Hematopoietic multipotent progenitor cell treated with erythropoietin and hydrocortisone succinate and interleukin-3 and kit ligand, for 8 days (in vitro differentiated cells): ENCODE measurements at places on chromosomes 16 and 17.
A peak's percentile ranks its signal among the peaks of the same experiment; 100 is the strongest.

DNA sequence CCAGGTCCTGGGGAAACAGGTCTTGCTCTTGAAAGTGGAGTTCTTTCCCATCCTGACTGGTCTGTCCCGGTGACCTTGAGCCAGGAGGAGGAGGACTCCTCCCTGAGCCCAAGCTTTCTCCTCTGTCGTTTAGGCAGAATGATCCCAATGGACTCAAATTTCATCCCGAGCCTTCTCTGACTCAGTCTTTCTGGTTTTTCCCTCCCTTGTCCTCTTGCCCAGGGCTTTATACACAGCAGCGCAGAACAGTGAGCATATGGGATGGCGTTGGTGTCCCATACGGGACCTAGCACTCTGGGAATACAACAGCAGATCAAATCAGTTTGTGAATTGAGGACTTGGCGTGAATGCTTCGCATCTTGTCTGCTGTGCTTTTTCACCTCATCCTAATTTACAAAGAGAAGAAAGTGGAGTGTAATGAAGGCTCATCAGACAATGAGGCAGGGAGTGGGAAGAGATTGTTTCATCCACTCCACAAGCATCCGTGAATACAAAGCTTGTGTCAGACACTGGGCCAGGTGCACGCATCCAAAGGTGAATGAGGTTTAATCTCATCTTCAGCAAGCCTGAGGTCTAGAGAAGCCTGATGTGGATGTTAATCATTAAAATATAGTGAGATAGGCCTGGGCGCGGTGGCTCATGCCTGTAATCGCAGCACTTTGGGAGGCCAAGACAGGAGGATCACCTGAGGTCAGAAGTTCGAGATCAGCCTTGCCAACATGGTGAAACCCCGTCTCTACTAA, 1.1 kb upstream of the XYLT1 start:
- DNase-seq = no peak

- DNase-seq = peak; percentile 86
These were observed 34.5 kb downstream of the YWHAE start for GRCh38 chr17:1365445-1366039.

GRCh38 chr17:66975614-66976378, 11.3 kb downstream of the CACNG4 start:
- DNase-seq = peak; percentile 12

- peak; percentile 35 for DNase-seq
These were observed 8.2 kb upstream of the C16orf95 start for GRCh38 chr16:87325423-87325858.

DNA sequence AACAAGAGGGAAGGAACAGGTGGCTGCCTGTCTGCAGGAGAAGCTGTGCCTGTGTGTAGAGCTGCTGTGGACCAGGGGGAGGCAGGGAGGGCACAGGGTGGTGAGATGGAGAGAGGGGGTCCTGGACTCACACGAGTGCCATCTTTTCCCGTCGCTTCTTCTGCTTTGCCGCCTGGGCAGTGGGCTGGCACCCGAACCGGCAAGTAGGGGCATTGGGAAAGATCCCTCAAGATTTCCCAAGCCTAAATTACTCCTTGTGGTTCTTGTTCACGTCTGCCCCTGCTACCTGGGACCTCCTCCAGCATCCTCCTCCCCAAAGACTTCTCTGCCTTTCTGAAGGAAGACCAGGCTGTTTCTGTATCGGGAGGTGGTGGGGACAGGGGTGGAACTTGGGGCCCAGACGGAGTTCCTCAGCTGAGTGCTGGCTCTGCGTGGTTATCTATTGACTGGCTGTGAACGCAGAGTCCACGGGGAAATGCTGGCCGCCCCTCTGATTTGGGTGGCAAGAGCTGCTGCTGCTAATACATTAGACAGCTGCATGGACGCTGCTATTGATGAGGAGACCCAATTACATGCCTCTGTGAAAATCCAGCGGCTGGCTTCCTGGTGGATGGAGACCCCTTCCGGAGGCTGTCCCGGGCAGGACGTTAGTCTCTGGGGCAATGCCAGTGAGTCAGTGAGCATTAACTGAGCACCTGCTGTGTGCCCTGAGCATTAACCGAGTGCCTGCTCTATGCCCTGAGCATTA, 114.5 kb downstream of the OR1D5 start:
- DNase-seq = no peak

DNA sequence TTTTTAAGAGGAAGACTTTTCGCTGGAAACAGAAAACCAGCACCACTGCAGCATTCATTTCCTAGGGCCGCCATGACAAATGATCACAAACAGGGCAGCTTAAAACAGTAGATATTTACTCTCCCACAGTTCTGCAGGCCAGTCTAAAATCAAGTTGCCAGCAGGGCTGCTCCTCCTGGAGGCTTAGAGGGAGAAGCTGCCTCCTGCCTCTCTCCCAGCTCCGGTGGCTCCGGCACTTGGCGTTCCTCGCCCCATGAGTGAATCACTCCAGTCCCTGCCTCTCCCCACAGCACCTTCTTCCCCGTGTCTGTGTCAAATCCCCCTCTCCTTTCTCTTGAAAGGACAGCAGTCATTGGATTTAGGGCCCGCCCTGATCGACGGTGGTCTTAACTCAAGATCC, 72.1 kb downstream of the SOCS1 start:
- DNase-seq = no peak

DNA sequence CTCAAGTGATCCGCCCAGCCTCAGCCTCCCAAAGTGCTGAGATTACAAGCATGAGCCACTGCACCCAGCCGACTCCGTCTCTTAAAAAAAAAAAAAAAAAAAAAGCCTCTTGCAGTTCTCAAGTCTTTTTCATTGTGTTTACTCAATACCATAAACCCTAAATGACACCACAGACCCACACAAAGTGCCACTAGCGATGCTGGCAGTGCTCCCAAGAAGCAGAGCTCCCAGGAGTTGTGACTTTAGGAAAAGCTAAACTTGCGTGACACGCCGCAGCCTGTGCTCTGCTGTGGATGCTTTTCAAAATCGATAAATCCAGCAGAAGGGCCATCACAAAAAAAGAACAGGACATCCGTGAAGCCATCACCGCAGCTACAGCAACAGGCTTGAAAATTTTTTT, 114.7 kb downstream of the ANKRD11 start:
- DNase-seq = no peak

DNA sequence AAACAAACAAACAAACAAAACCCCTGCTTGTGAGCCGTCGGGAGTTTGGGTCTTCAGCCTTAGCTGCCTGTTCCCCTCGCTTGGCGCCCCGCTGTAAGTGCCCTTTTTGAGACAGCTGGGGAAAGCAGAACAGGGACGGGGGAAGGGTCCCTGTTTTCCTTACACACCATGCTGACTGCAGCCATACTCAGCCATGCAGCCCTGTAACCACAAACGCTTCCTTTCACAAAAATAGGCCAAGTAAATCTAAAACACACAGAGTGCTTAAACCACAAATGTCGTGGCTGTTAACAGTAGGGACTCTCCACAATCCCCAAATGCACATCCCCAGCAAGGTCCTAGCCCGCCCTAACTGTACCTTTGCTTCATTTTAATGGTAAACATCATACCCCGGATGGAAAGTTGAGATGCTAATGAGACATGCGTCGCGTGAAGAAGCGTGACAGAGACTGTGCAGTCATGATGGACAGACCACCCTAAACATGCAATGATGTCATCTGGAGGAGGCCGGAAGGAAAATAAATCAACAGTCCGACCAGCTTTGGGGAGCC, 129.9 kb downstream of the MGAT5B start:
- no peak for DNase-seq

DNA sequence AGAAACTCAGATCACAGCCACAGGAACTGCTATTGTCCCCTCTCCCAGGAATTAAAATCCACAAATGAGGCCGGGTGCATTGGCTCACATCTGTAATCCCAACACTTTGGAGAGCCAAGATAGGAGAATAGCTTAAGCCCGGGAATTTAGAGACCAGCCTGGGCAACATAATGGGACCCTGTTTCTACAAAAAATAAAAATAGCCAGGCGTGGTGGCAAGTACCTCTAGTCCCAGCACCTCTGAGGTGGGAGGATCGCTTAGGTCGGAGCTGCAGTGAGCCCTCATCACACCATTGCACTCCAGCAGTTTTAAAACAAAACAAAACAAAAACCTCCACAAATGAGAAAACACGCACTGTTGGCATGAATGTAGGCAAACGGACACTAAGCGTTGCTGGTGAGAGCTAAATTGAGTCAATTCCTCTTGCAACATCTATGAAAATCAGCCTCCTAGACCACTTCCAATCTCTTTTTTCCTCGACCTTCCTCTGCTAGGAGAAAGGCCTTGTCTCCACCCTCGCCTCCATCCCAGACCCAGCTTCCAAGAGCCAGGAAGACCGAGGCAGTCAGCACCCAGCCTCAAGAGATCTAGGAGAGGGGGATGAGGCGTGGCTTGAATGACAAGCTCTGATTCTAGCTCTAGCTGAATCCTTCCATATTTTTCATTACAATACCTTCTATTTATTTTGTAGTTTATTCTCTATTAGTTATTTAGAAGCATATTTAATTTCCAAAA, 14.8 kb downstream of the TLE7 start:
- DNase-seq = no peak

GRCh38 chr16:51430716-51431369, 279.8 kb upstream of the SALL1 start:
- DNase-seq = no peak

- DNase-seq = no peak
These were observed 27.0 kb downstream of the ATP6V0A1 start for GRCh38 chr17:42485680-42486079.

GRCh38 chr16:47565454-47565853, 104.3 kb downstream of the PHKB start:
- DNase-seq = no peak

DNA sequence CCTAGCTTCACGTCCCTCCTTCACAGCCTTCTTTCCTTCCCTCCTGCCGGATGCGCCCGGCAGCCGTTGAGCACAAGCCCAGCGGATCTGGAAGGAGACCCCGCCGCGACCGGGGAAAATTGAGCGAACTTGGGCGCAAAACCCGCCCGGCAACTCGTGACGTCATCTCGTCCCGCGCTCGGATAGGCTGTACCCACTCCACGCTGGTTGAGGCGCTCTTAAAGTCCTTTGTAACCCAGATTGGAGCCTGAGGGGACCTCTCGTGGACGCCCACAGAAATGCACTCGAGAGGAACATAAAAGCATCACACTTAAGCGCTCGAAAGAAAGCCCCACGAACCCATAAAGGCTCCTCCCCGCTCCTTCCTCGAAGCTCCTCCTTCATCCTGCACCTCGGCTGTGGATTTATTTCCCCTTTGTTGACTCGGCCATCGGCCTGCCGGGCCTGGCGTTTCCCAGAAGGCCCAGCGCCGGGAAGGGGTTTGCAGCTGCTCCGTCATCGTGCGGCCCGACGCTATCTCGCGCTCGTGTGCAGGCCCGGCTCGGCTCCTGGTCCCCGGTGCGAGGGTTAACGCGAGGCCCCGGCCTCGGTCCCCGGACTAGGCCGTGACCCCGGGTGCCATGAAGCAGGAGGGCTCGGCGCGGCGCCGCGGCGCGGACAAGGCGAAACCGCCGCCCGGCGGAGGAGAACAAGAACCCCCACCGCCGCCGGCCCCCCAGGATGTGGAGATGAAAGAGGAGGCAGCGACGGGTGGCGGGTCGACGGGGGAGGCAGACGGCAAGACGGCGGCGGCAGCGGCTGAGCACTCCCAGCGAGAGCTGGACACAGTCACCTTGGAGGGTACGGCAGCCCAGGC, at the start of gene PSMD3:
PSMD3 (plus strand) TSS at position 457 of the 856 bp plus-strand sequence; CDS start at position 621, 164 bp downstream.
- peak; percentile 100 for DNase-seq

DNA sequence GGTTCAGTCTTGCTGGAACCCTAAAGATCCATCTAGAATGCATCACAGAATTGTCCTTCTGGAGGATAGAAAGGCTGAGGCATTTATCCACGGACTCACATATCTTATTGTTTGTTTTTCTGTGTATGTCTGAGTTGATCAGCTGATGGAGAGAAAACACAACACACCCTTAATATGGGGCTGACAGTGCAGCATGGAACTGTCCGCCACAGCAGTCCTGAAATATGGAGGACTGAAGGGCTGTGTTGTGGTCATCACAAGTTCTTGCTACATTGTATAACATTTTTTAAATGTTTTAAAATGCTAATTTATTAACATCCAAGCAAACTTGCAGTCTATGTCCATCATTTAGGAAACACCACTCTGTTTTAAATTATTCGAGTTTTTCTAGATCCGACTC, 448.9 kb upstream of the ERCC4 start:
- no peak for DNase-seq

DNA sequence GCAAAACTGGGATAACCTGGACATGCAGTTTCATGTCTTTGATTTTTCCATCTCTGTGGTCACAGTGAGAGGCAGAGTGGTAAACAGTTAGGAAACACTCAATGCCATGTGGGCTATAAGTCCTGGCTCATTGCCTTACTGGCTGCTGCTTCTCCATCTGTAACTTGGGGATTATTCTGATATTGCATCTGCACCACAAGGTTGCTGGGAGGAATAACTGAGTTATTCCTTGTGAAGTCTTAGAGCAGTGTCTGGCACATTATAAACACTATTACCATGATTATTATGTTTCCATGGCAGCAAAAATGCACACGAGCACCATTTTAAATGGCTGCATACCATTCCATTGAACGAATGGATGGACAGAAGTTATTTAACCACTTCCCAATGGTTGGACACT, 111.7 kb upstream of the CDH5 start:
- no peak for DNase-seq

DNA sequence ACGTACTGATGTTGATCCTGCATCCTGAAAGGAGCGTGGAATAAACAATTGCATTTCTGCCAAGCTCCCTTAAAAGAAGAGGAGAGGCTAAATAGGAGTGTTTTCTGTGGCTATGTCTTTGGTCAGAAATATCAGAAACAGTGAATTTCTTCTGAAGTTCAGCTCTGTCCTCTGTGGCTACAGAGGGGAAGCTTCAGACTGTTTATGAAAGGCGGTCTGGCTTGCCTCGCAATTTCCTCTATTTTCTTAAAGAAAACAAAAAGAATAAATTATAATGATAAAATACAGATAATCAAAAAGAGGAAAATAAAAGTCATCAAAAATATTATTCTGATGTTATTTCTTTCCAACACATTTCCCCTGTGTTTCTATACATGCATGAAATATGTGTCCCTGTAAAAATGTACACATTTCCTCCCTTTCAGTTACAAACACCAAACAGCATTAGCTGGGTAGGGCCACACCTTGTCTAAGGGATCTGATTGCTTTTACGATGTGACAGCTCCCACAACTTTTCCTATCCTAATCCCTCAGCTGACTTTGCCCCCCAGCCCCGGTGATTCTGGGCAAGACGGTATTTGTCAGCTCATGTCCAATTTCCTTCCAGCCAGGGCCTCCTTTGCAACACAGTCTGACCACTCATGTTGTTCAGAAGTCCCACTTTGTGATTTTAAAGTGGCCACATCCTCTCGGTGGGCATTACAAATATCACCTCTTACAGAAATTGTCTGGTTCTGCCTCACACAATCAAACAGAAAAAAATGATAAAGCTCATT, 439.0 kb downstream of the HS3ST3B1 start:
- DNase-seq = no peak

DNA sequence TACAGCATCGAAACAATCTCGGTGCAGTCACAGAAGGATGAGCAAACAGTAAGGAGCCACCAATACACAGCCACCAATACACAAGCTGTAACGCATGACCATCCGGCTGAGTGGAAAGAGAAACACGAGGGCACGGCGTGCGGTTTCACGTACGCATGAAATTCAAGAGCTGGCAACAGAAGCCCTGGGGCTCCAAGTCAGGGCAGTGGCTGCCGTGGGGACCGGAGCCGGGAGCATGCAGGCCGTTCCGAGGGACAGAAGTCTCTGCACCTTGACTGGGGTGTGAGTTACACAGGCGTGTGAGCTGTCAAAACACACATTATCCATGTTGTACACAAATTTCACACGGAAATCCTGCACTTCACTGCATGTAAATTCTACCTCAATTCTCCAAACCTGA, 50.6 kb upstream of the METRNL start:
- DNase-seq = no peak
